ENCODE measurements at places on chromosomes 2 and 18. TPM values are rescaled to one million over a fixed set of nuclear protein-coding genes. Genes with fewer than 3 reads are reported as not detected.

- DNase-seq: no peak
Observed at GRCh38 chr2:12730265-12730664, 13.5 kb downstream of the TRIB2 start.

DNA sequence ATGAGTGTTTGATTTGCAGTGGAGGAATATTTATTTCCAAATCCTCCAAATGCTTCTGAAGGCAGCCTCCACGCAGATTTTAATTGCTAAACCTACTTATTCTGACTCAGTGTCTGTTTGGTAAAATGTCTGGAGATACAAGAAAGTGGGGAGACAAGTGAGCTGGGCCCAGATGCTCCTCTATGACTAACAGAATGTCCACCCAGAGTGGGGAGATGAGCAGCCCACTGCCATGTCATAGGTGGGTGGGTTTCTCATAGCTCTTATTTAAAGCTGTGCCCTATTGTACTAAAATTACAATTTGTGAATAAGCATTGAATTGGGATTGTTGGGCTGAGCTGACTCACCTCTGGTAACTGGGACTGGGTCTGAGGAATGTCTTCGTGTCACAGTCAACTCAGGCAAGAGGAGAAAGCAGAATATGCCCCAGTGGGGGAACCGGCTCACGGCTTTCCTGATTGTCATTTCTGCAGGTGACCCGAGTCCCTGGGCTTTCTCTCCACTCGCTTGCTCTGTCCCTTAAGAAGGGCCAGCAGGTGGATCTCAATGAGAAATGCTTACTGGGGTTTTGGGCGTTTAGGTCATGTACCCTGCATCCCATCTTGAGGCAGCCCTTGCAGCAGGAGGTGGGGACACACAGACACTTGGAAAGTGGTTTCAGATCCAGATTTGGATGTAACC, 116.3 kb upstream of the SPRED2 start:
- no peak for DNase-seq

STON1 gene
- total RNA-seq: 6.7 TPM

GRCh38 chr2:176704282-176704858, 435.1 kb downstream of the MTX2 start:
- no peak for DNase-seq
